T-helper 1 cell (primary cell): ENCODE measurements at places on chromosomes 5 and 9.

- DNase-seq: no peak
These were observed 171.0 kb downstream of the RMI1 start for GRCh38 chr9:84151640-84152039.

DNA sequence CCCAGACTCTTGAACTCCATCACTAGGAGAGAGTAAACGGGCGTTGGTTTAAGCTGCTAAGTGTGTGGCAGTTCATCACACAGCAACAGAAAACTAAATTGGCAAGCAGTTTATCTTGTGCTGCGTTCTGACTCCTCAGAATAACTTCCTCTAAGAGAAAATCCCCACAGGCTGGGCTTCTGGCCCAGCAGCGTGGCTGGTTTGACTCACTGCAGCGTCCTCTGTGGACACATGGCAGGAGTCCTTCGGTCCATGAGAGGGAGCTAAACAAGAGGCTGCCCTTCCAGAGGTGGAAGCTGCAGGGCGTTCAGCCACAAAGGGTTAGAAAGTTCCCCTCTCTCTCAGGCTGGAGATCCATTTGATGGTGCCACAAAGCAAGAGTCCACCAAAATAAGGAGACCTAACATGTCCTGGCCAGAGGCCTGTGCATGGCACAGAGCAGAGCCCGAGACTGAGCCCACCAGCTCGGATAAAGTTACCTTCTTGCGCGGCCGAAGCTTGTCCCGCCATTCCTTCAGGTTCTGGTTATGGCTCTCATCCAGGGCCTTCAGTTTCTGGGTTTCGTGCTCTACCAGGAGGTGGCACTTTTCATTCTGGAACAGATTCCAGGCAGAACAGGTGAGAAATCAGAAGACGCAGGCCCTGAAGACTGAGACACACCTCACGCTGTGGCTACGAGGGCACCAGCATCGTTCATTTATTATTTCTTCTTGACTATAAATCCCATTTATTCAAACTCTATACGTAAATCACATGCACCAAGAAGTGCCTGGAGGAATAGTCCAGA is 46.2 kb upstream of the FBXW11 start:
- no peak for DNase-seq

DNA sequence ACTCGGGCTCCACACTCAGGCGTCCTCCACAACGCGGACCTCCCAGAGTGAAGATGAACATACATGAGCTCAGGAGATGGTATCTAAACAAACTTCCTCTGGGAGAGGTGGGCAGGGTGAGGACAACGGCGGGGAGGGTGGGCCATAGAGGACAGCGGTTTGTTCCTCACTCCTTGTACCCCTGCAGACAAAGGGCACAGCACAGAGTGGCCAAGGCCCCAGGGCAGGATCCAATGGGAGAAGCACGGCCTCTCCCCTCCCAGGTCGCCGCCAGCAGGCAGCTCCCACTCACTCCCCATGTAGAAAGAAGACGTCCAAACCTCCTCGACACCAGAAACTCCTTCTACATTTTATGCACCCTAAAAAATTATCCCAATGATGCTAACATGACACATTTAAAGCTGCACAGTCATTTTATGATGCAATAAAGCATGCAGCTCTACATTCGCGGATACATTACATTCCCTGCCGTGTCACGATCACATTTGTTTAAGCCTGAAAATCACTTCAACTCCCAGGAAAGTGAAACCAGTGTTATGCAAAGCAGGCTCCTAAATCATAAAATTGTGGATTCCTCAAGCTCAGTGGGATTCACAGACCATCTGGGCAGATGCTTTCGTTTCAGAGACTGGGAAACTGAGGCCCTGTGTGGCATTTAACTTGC is 87.5 kb upstream of the SARDH start:
- no peak for DNase-seq

DNA sequence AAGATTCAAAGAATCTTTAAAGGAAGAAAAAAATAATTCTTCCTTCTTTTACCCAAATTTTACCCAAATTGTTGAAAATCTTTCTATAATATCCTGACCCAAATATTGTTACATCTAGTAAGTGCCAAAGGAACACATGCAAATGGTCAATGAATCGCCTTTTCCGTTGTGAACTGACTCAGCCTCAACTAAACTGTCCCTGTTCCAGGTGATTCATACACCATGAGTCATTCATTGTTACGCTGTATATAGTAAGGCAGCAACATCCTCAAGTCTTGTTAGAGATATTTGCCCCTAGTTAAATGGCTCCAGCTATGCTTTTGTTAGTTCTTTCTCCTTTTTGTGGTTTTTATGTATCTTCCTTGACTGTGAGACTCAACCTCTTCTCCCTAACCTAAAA is 9.7 kb downstream of the PTGER4 start:
- DNase-seq: no peak

- no peak for DNase-seq
These were observed 217.5 kb upstream of the NMUR2 start for GRCh38 chr5:152622628-152623027.

GRCh38 chr5:86977190-86977589 is 290.5 kb upstream of the RASA1 start:
- no peak for DNase-seq
